ENCODE measurements at places on chromosomes 16 and 17.

DNA sequence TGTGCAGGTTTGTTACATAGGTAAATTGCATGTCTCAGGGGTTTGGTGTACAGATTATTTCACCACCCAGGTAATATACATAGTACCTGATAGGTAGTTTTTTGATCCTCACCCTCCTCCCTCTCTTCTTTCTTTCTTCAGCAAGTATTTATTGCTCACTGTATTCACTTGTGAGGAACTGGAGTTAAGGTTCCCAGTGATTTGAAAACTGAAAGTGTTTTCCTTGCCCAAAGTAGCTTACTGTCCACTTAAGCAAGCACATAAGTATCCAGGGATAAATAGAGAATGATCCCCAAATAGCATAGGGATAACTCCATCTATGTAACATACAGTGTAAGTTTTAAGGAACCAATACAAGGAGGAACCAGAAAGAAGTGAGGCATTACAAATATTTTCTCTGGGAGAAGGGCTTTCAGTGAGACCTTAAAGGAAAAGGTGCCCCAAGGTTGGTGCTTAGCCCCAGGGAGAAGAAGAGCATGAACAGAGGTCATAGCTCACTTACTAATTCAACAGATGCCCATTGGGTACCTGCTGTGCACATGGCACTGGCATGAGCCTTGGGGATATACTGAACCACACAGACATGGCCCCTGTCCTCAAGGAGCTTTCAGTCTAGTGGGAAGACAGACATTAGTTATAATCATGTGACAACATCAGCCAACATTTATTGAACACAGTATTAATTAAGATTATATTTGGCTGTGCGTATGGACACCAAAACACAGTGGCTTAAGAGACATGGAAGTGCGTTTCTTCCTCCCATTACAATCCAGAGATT lies 17.0 kb downstream of the MYL4 start:
- no peak for DNase-seq

GRCh38 chr17:79366988-79367571 lies 243.8 kb downstream of the RBFOX3 start:
- no peak for DNase-seq

DNA sequence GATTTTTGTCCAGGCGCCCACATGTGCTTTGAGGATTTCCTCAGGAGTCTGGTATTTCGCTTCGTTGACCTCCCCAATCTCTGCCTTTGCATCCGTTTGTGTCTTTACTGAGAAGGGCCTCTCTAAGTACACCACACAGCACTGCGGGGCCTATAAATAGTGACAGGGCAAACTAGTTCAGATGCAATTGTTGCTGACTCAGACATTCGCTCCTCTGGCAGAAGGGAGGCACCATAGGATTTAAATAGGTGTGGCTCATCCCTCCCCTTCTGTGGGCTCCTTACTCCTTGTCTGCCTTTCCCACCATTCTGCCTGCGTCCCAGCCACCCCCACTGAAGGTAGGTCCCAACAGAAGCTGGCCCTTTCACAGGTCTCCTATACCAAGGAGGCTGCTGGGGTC lies 192.3 kb downstream of the SHISA9 start:
- DNase-seq = no peak

DNA sequence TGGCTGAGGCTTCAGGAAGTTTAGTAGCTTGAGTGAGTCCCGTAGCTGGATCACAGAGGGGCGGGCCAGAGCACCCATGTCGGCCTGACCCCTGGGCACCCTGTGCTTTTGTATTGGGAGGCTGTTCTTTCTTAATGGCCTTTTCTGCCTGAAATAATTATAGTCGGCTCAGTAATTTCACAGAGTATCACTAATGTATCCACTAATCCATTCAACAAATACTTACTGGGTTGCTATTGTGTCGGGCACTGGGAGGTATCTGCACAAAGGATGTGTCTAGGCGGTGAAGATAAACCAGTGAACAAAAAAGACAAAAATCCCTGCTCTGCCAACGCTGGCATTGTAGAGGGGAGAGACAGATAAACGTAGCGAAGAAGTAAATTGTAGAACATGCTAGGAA lies 318.6 kb downstream of the FOXL1 start:
- no peak for DNase-seq

DNA sequence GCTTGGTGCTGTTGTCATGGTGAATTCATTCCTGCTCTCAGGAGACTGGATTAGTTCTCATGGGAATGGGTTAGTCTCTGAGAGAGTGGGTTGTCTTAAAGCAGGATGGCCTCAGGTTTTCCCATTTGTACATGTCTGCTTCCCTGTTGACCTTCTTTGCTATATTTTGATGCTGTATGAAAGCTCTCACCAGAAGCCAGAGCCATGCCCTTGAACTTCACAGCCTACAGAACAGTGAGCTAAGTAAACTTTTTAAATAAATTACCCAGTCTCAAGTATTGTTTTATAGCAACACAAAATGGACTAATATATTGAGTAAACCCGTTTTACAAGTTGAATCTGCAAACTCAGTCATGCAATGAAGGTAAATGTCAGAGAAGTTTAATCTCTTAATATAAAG lies 66.8 kb downstream of the CDRT15 start:
- DNase-seq = no peak

DNA sequence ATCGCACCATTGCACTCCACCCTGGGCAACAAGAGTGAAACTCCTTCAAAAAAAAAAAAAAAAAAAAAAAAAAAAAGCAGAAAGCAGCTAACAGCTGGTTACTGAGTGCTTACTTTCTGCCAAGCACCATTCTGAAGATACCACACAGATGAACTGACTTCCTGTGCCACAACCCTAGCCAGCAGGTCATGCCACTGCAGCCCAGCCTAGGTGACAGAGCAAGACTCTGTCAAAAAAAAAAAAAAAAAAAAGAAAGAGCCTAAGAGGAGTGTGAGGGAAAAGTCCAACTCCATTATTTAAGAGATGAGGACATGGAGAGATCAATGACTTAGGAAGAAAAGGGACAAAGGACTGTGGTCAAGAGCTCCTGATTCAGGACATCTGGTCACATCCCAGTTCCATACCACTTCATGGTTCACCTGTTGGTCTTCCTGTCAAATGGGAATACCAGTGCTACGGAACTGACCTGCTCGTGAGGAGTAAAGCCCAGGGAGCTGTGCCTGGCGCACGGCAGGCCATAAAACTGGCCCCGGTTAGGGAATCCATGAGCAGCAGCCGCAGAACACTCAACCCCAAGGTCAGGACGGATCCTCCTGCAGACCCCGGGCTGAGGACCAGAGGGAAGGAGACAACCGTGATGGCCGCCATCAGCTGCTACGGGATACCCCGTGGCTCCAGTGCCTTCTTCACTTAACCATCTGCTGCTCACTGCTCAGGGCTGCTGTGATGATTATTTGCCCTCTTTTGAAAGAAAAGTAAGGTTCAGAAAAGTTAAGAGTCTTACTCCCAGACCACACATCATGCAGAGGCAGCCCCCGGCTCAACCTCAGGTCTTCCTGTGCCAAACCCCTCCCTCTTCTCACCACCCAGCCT lies 950 bp downstream of the KLHDC4 start:
- peak; percentile 81 for DNase-seq

DNA sequence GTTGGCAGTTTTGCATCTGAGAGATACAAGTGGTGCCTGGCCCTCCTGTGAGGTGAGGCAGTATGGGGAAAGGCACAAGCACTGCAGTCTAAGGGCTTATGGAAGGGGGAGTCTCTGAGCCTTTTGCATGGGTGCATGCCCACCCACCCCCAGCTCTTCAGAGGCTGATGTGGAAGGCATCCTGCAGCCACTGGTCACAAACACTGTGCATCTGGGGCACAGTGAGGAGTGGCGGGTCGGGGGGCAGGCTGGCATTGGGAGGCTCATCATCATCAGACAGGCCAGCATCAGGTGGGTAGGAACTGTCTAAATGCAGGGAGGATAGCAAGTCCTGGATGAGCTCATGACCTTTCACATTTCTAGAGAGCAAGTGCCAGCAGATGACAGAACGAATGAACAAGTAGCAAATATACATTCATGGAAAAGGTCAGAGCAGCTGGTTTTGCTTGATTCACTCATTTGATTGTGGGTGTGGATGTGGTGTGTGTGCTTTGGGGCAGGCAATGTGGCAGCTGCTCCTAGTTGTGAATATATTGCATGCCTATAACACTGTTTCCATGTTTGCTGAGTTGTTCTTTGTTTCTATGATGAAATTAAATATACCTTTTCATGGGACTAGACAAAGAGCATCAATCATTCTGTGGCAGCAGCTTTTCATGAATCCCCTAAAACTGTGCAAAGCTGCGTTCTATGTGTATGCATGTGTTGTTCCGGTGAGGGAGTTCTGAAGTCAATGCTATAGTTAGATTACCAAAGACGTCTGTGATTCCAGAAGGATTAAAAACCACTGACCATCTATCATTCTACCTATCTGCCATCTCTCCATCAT lies 29.2 kb downstream of the TRIM25 start:
- DNase-seq = no peak

GRCh38 chr16:78927766-78928165 lies 672.8 kb downstream of the MAF start:
- DNase-seq = no peak

- no peak for DNase-seq
Observed at GRCh38 chr16:64925166-64925565, 196.7 kb downstream of the CDH11 start.

Data from CD8-positive, alpha-beta memory T cell (primary cell).